ENCODE measurements at places on chromosomes 4 and X.

DNA sequence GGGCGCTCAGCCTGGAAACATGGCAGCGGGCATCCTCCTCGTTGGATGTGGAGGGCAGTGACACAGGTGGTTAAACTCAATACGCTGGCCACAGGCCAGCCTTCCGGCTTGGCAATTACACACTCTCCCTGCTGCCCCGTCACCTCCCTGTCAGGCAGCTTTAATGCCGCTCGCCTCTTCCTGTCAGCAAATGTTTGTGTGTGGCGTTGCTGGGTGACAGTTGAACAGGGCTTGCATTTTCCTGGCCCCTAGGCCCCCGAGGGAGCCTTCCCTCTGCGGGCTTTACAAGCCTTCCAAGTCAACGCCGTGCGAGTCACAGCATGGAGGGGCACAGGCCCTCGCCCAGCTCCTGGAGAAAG is 620.0 kb downstream of the BCOR start:
- DNase-seq = no peak

- DNase-seq = no peak
Observed at GRCh38 chr4:162494935-162495334, 331.1 kb upstream of the FSTL5 start.

DNA sequence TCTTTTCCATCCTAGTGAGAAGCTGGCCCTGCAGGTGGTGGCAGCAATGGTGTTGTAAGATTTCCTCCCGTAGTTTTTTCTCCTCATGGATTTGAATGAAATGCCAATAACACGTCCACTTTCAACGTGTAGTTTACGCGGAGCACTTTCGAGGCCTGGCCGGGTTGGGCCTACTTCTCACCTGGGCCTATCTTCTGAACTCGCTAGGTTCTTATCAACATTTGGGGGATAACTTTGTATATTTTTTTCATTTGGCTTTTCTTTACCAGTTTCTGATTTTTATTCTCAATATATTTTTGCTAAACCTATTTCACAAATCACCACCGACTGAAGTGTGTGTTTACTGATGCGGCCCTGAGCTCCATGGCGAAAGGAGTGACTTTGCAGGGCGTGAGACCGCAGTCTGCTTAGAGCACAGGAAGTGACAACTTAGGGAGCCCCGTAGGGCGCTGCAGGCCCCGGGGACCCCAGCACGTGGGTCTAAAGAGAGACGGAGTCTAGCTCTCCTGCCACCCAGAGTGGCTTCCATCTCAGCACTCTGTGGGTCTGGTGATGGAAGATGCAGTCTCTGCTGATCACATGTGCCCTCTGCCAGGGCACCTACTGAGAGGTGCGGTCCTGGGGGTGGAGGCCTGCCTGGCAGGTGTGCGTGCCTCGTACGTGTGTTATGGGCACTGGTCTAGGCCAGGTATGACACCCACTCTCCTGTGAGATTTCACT is 29.1 kb downstream of the NELFA start:
- DNase-seq = no peak

DNA sequence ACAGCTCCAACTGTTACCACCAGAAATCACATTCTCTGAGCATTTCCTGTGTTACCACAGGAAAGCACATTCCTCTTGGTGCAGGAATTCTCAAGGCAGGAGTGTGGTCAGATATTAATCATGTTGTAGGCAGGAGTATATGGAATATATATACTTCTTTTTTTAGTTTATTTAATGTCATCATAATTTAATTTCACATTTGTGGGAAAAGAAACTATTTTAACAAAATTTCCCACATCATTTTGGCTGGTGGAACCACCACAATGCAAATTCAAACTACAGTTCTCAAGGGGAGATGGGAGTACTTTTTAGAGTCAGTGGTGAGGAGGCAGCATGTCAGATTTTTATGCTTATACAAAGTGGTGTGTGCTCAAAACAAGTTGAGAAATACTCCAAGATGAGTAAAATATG is 139.0 kb downstream of the ATP10D start:
- no peak for DNase-seq

GRCh38 chr4:94690851-94691254 is 66.9 kb upstream of the BMPR1B start:
- no peak for DNase-seq

- DNase-seq = no peak
Observed at GRCh38 chr4:133148690-133149363, at the start of gene PCDH10. Gene PCDH10, plus strand, starts transcription at chr4:133149294. Its CDS starts 847 bp downstream, at chr4:133150141.

GRCh38 chrX:13345037-13345436 is 25.2 kb upstream of the ATXN3L start:
- DNase-seq = no peak

GRCh38 chr4:100147684-100148083 is 42.6 kb downstream of the DDIT4L start:
- no peak for DNase-seq

DNA sequence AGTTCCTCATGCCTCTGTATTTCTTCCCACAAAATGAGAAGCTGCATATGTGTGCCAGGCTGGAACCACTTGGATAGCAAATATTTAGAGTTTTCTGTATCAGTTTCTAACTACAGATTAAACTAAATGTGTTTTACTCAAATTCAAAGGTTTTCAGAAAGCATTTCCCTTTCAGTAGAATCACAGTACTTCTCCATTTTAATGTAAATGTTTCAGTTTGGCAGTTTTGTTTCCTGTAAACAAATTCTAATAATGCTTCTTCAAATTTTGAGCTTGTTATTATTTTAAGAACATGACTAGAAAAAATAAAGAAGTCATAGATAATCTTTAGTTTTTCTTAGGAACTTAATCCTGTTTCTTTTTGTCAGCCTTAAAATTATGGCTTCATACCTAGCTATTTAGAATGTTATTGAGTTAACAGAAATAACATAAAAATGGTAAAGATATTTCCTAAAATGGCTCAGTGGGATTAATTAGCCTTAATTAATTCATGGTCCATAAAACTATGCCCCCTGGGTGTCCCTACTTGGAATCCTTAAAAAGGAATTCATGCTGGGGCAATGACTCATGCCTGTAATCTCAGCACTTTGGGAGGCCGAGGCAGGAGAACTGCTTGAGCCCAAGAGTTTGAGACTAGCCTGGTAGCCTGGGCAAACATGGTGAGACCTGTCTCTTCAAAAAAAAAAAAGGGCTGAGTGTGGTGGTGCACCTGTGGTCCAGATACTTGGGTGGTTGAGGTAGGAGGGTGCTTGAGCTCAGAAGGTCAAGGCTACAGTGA is 83.8 kb upstream of the GPR34 start:
- DNase-seq = no peak

DNA sequence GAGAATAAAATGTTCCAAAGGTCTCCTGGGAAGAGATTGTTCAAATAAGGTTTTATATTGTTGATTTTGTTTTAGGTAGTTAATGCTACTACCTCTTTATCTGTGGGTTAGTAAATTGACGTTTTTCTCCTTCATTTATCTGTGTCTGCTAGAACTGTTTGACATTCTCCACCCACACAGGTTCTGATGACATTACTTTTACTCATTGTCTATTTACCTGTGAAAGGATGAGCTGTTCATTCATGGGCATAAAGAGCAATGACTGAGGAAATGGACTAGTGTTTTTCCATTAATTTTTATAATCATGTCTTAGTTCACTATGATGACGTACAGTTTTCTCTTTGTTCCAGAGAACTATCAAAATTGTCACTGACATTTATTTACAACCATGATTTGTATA is 75.6 kb downstream of the CPE start:
- no peak for DNase-seq

DNA sequence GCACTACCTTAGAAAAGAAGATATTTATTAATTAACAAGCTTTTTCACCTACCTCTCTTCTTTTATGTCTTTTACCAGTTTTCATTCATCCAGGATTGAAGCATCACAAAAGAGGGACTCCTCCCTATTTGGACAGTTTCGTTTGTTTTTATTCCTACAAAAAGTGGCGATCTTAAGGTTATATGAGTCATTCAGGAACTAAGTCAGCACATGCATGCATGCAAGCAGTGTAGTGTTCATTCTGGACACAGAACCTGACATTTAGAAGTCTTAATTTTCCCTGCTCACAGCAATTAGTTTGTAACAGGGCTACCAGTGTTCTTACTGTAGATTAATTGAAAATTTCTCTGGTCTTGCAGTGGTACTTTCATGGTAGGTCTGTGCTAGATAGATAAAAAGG is 47.9 kb upstream of the QRFPR start:
- DNase-seq = no peak

- DNase-seq = no peak
Observed at GRCh38 chr4:1834047-1834775, 21.7 kb downstream of the LETM1 start.

- DNase-seq = no peak
Observed at GRCh38 chrX:36443007-36443406, 523.5 kb downstream of the CFAP47 start.

- no peak for DNase-seq
Observed at GRCh38 chr4:101157415-101158133, 189.8 kb downstream of the PPP3CA start.

DNA sequence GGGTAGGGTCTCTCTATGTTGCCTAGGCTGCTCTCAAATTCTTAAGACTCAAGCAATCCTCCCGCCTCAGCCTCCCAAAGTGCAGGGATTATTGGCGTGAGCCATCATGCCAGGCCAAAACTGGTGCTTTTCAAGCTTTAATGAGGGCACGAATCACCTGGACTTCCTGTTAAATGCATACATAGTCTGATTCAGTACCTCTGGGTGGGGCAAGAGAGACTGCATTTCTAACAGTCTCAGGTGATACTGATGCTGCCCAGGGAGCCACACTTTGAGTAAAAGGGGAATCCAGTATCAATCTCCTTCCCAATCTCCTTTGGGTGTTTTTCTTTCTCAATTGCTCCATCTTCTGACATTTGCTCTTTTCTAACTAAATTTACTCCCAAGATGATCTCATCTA is 96.5 kb downstream of the SH3RF1 start:
- DNase-seq = no peak

DNA sequence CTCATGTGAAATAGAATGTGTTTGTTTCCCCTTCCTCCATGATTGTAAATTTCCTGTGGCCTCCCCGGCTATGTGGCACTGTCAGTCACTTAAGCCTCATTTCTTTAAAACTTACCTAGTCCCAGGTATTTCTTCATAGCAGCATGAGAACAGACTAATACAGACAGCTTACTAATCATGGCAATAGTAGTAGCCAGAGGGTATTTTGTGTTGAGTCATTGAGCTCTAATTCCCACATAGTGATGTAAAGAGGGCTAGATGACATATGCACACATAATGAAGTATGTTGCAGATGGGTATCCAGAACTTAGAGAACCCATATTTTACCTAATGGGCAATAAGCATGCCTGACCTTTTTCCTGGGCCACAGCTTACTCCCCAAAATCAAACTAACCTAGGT is 1197.2 kb downstream of the PCDH7 start:
- DNase-seq = no peak

DNA sequence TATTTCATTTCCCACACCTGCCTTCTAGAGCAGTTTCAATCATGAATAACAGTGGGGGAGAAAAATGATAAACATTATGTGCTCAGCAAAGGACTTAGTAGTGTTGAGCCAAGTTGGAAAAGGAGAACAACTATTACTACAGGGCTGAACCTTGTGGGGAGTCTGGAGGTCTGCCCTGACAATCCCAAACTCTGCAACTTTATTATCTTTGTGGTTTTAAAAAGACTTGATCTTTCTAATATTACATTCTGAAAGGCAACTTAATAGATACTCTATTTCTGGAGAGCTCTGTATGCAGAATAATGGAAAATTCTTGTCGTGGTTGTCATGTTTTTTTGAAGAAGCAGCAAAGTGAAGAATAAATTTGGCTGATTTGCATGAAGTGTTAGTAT is 116.1 kb downstream of the SPCS3 start:
- DNase-seq = no peak

GRCh38 chr4:40682290-40683101 is 52.8 kb upstream of the RBM47 start:
- no peak for DNase-seq

DNA sequence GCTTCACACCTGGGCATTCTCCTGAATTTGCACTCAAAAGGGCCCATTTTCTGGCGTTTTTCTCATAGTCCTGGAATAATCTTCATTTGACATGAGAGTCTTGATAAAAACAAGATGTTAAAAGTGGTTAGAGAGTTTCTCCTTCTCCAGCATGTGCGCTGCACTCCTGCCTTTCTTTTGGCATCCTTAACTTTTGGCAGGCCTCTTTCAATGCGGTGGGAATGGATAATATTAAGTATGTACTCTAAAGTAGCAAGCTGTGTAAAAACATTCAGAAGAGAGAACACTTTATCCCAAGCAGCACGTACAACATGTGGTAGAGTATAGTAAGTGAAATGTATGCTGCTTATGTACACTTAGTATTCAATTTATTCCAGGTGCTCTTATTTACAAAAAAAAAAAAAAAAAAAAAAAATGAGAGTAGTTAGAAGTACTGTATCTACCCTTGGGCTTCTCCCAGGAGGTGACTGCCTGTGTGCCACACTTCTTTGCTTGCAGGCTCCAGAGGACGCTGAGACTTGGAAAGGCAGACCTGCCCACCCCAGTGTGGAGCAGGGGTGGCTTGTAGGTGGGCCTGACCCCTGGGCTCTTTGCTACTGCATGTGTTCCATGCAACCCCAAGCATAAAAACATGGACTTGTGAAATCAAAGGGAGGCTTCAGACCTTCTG is 3.9 kb downstream of the FGF2 start:
- DNase-seq = no peak

DNA sequence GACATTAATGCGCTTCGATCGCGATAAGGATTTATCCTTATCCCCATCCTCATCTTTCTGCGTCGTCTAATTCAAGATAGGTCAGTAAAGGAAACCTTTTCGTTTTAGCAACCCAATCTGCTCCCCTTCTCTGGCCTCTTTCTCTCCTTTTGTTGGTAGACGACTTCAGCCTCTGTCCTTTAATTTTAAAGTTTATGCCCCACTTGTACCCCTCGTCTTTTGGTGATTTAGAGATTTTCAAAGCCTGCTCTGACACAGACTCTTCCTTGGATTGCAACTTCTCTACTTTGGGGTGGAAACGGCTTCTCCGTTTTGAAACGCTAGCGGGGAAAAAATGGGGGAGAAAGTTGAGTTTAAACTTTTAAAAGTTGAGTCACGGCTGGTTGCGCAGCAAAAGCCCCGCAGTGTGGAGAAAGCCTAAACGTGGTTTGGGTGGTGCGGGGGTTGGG is 528 bp upstream of the FGF2 start:
- DNase-seq = no peak

GRCh38 chr4:113288696-113289095 is 239.2 kb downstream of the ANK2 start:
- DNase-seq = no peak

DNA sequence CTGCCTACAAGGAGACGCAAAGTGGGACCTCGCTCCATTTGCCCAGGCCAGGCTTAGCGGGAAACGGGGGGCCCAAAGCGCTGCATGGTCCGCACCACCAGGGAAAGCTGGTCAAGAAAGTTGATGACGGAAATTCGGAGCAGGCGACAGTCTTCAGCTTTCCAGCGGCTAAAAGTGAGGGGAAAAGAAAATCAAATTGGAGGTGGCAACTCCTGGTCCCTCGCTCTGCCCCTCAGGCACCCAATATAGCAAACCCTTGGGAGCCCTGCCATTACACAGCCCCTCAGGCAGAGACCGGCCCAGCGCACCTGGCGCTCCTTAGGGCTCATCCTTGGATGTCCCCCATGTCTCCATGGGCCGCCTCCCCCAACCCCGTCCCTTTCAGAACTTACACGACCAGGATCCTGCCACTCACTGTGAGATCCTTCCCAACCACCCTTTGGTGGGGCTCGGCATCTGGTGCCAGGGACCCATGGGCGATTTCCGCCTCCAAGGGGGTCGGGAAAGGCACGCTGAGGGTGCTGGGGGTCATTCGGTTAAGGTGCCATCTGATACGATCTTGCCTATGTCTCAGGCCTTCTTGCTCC is 1.1 kb downstream of the LAGE3 start:
- DNase-seq = no peak

Data from activated CD4-positive, CD25-positive, alpha-beta regulatory T cell treated with anti-CD3 and anti-CD28 coated beads, Interleukin-2, amount 50 U/mL, for 72 hours (primary cell).